Smooth muscle cell of the brain vasculature (primary cell): ENCODE measurements at places on chromosomes 2 and 18.
A peak's percentile ranks its signal among the peaks of the same experiment; 100 is the strongest.

- no peak for DNase-seq
These were observed 475.6 kb upstream of the ZEB2 start for GRCh38 chr2:144995482-144995881.

- DNase-seq: no peak
These were observed 190.0 kb downstream of the CYRIA start for GRCh38 chr2:16475586-16475985.

GRCh38 chr2:27041752-27042151 is 9.0 kb downstream of the TMEM214 start:
- no peak for DNase-seq

GRCh38 chr18:73975266-73975665 is 172.4 kb downstream of the FBXO15 start:
- DNase-seq: no peak

DNA sequence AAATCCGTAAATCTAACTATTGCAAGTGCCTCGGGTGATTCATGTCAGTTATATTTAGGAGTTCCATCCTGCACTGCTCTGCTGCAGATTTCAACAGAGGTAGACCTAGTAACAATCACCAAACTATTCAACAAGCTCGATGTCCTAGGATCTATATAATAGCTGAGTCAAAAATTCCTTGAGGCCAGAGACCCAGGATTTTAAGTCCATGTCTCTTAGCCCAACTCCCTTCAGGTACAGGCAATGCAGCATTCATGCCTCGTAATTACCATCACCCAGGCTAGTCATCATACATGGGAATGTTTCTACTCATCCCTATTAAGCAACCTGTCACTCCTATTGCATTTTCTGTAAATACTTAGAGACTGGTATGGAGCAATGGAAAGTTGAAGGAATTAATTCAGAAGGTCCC is 729 bp downstream of the TM4SF20 start:
- DNase-seq: no peak

DNA sequence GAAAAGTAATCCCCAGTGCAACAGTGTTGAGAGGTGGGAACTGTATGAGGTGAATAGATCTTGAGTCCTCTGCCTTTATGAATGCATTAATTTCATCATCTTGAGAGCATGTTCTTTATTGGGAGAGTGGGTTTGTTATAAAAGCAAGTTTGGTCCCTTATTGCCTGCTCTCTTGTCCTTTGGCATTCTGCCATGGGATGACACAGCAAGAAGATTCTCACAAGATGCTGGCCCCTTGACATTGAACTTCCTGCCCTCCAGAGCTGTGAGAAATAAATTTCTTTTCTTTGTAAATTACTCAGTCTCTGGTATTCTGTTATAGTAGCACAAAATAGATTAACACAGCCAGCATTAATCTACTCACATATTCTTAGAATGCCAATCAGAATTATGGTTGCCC is 108.6 kb downstream of the EHBP1 start:
- DNase-seq: peak; percentile 63
